ENCODE measurements at places on chromosomes 7 and 10.
A peak's percentile ranks its signal among the peaks of the same experiment; 100 is the strongest.

GRCh38 chr7:37853468-37853867, 5.1 kb downstream of the NME8 start:
- peak; percentile 27 for DNase-seq

GRCh38 chr7:138814816-138815332, 16.9 kb upstream of the ATP6V0A4 start:
- DNase-seq, result no peak

DNA sequence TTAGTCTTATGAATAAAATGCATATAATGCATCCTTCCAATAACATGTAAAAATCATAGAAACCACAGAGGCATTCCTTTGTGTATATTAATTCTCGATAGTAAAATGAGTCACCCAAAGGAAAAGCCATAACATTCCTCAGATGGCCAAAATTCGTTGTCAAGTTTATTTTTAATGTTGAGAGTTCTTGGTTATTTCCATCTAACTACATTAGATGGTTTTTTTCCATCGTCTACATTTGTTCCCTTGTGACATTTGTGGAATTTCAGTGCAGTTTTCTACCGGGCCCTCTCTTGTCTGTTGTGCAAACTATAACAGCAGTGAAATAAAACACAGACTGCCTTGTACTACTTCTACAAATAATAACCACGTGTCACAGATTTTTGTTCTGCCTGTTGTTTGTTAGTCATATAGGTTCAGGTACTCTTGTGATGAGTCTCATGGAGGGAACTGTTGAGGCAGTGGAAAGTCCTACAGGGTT, 54.7 kb upstream of the CCAR1 start:
- DNase-seq, result no peak

- DNase-seq, result no peak
Measured at GRCh38 chr7:96131525-96131924, 190.4 kb downstream of the SLC25A13 start.

GRCh38 chr7:106138776-106139175, 26.7 kb upstream of the SYPL1 start:
- no peak for DNase-seq

DNA sequence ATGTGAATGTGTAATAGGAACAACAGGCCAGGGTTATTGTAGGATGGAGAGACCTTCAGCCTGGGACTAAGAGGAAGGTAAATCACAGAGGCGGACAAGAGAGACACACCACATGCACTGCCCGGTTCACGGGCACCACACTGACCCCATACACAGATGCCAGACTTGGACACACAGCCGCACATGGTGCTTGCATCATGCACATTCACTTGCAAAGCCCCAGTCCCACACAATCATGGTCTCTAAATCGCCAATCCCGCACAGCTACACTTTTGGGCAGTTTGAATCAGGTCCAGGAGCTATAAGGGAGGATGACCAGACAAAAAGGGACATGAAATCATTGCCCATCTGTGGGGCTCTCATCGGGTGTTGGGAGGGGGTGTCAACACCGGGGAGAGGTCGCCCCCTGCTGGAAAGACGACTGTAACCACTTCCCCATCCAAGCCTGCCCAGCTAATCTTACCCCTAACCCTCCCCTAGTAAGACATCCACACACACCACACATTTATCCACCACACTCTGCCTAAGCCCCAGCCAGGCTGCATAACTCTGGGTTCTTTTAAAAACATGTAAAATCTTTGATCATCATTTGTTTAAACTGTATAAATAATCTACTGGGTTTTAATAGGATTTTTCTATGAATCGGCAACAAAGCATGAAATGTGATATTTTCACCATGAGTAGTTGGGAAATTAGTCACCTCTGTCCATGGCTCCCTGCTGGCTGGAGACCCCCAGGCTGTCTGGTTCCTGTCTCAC, 40.5 kb upstream of the SLF2 start:
- DNase-seq, result peak; percentile 91

- DNase-seq, result no peak
Measured at GRCh38 chr7:86863452-86863851, 196.0 kb downstream of the ELAPOR2 start.

DNA sequence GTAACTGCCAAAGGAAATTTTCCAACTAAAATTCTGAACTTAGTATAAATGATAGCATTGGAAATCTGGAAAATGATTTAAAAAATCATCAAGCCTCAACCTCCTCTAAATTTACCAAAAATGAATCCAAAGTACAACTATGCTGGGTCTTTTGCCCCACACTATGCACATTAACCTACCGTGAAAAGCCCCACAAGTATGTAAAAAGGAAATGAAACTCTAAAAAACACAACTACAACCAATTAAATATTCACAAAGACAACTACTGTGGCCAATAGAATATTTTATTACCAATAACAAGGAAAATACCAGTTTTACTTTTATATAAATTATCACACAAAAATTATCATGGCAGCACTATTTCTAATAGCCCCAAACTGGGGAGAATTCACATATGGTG, 19.3 kb downstream of the EIF3A start:
- DNase-seq, result no peak

- no peak for DNase-seq
Measured at GRCh38 chr7:127409629-127410028, 17.1 kb upstream of the ZNF800 start.

- DNase-seq, result no peak
Measured at GRCh38 chr10:125203186-125203800, 42.9 kb upstream of the CTBP2 start.

GRCh38 chr10:48685731-48686130, 1.1 kb downstream of the WDFY4 start:
- no peak for DNase-seq

DNA sequence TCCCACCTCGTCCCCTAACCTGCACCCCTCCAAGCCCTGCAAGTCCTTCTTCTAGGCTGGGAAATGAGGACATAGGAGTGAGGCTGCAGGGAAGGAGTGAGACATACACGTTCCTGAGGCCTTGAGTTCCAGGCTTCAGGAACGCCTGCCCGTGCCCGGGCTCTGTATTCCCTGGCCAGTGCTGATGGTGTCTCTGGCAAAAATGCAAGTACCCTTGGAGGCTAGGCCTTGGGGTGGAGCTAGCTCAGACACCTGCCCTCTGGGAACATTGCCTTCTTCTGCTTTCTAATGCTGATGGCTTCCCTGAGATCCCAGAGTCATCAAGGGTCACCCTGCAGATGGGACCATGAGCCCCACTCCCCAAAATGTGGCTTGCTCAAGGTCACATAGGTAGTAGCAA, 76.0 kb downstream of the GRK5 start:
- DNase-seq, result no peak

GRCh38 chr10:30866896-30867295, 164.8 kb downstream of the ZNF438 start:
- DNase-seq, result no peak

GRCh38 chr10:123538401-123539320, 127.5 kb upstream of the GPR26 start:
- no peak for DNase-seq

DNA sequence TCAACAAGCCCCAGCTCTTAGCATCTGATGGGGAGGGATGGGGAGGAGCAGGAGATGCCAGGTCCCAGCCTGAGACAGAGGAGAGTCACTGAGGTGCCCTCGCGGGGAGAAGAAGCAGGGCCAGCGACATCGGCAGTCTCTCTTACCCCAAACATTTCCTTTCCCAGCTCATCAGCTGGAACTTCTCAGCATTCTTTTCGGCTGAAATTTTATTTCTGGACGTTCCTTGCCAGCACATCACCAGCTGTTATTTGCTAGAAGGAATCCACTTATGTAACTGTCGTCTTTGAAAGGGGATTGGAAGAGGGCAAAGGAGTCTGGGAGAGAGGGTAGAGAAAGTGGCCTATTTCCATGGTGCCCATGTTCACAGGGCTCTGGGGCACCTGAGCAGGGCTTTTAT, 101.0 kb upstream of the SHH start:
- DNase-seq, result no peak

Measured in HEK293T (cell line).